Non-pigmented ciliary epithelial cell (primary cell): ENCODE measurements at places on chromosomes 13 and 19.
A peak's percentile ranks its signal among the peaks of the same experiment; 100 is the strongest.

DNA sequence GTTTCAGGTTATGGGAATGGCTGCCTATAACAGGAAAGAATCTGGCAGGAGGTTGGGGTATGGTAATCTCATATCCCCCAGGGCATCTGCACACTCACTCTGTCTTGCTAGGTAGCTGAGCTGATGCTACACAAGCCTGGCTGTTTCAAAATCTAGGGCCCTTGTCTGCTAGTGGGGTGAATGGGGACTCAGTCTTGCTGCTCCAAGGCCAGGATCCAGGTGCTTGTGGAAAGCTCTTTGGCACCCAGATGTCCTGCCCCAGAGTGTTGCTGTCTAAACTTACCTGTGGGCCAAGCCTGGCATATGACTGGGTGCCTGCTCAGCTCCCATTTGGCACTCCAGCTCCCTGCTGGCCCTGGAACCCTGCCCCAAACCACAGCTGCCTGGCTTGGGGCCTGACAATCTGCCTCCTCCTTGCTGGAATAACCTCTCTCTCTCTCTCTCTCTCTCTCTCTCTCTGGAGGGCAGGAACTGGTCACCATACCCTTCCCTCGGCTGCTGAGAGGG lies 158.1 kb upstream of the TSC22D1 start:
- DNase-seq, result no peak

- no peak for DNase-seq
These were observed 6.1 kb downstream of the NXNL1 start for GRCh38 chr19:17454576-17455071.

GRCh38 chr13:52868190-52868589 lies 19.8 kb upstream of the PCDH8 start:
- no peak for DNase-seq

GRCh38 chr13:32838945-32839344 lies 177.3 kb upstream of the KL start:
- DNase-seq, result no peak

DNA sequence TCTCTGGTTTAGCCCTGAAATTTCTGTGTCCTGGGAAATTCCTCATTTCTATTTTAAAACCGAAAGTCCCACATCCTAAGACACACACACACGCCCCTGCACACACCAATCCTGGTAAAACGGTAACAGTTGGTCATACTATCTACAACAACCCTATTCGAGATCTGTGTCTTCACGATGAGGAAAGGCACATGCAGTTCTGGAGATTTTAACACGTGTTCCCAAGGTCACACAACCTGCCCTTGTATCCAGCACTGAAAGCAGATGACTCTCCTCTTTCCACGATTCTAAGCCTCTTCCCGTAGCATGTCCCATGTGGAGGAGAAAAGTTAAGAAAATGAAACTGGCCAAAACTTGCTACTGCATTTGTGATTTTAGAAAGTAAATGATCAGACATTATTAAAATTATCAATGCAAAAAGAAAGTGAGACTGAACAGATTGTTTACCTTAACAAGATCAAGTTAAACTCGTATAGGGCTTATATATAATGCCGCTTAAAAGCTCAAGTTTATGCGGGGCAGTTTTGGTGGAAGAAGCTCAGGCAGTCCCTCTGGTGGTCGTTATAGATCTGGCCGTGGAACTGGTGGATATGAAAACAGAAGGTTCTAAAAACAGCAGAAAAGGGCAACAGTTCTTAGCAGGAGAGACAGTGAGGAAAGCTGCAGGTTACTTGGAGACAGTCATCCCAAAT lies 32.7 kb downstream of the VSTM1 start:
- no peak for DNase-seq

DNA sequence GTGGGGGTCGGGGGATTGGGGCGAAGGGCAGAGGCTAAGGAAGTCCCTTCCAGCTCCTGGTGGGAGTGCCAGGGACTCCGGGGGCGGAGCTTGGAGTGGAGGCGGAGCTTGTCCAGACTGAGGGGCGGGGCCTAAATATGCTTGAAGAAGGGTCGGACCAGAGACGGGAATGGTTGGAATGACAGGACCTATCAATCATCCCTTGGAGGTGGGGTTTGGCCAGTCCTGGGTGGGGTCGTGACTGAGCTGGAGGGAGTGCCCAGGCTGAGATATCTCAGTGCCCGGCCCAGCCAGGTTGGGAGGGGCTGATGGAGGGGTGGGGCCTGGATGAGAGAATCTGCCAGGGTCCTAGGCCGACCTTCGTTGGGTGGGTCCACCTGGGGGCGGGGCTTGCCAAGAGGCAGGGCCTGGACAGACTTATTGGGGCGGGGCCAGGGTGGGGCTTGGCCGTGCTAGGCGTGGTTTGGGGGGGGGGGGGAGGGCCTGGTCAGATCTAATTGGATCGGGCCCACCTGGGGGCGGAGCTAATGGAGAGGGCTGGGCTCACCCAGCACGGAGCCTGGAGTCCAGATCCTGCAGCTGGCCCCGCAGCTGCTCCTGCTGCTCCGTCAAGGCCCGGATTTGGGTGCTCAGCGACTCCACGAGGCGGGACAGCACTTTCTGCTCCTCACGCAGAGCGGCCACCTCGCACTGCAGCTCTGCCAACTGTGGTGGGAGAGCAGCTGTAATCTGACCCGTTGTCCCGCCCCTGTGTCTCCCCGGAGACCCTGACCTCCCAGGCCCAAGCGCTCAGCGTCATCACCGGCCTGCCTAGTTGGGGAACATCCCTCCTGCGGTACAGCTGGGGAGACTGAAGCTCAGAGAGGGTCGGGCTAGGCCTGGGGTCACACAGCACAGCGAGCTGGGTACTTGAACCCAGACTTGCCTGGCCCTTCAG lies 2.6 kb upstream of the WIZ start:
- peak; percentile 27 for DNase-seq

DNA sequence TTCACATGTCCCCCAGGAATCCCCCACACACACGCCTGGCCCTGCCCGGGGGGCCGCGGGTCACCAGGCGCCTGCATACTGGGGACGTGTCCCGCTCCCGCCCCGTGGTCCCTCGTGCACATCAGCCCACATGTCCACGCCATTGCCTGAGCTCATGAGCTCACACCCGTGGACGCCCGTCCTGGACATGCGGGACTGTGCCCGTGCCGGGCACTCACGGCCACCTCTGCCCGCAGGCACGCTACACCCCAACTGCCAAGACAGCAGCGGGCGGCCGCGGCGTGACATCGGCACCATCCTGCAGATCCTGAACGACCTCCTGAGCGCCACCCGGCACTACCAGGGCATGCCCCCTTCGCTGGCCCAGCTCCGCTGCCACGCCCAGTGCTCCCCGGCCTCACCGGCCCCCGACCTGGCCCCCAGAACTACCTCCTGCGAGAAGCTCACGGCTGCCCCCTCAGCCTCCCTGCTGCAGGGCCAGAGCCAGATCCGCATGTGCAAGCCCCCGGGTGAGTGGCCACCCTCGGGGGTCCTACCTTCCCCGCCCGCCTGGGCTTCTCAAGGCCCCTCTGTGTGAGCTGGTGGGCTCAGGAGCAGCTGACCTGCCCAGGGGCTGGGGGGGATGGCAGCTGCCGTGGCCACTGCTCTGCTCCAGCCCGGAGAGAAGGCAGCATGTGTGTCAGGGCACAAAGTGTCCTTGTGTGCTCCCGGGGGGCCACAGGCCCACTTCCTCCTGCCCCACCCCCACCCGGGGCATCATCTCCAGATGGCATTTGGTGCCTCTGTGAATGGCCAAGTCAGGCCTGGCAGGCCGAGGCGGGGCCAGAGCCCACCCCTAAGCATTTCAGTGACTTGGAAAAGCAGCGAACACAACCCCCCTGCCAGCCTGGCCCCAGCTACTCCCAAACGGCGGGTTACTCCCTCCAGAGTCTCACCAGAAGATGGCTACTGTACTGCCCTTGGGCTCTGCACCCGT lies 7.1 kb downstream of the MIDN start:
- DNase-seq, result no peak

DNA sequence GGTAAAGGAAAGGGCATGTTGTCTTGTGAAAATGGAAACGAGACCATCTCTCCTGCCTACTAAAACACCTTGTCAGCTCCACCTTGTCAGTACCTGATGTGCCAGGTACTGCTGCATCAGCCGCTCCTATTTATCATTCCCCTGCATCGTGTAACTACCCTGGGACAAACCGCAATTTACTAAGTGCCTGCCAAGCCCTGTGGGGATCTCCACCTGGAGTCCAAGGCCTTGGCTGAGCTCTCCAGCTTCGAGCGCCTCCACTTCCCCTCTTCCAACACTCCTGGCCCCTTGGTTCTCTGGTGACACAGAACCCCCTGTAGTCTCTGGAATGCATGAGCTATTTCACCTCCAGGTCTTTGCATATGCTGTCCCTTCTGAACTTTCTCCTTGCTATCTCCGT lies 25.9 kb upstream of the CCNP start:
- DNase-seq, result no peak

GRCh38 chr13:72186730-72187422 lies 319.9 kb upstream of the DACH1 start:
- no peak for DNase-seq

DNA sequence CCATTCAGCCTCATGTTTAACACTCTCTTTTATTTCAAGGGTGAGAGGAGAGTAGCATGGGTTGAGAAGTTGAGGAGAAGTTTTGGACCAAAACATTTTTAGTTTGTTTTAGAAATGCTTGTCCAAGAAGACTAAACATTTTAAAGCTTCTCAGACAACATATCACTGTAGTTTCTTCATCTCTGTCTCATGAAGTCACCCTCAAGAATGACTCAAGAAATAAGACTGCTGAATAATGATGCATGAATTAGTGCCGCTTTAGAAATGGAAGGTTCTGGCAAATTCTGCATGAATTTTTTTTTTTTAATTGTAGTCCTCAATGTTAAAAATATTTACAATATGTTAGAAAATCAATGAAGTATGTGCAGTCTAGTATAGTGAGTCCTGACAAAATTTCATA lies 422.7 kb upstream of the ARGLU1 start:
- DNase-seq, result no peak

DNA sequence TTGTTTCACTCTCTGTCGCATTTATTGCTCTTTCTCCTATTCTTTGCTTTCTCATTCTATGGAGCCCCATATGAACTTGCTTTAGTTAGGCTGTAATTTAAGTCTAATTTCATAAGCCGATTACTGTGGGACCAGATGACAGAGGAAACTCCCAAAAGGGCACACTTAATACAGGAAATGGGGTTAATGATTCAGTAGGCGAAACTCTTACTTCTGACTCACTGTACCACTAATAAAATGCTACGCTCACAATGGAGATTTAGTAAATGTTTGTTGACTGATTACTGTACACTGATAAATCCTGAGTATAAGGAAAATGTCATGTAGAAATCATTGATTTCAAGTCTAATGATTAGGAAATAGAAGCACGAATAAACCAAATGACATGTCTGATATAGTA lies 276.4 kb downstream of the KLF5 start:
- peak; percentile 66 for DNase-seq

DNA sequence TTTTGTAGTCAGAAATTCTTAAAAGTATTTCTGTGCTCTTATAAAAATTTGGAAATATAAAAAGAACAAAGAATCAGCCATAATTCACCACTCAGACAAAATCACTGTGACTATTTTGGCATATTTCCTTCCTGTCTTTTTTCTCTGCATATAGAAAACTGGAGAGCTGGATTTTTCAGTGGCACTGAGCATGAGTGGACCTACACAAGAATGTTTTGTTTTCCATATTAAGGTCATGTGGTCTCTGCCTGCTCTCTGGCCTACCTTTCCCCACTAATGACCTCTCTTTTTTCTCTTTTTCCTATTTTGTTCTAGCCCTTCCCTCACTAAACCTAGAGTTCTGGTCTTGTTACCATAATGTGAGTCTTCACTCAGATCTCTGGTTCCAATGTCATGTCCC lies 17.6 kb upstream of the USP12 start:
- no peak for DNase-seq

GRCh38 chr13:99257291-99257690 lies 888 bp downstream of the GPR18 start:
- no peak for DNase-seq

DNA sequence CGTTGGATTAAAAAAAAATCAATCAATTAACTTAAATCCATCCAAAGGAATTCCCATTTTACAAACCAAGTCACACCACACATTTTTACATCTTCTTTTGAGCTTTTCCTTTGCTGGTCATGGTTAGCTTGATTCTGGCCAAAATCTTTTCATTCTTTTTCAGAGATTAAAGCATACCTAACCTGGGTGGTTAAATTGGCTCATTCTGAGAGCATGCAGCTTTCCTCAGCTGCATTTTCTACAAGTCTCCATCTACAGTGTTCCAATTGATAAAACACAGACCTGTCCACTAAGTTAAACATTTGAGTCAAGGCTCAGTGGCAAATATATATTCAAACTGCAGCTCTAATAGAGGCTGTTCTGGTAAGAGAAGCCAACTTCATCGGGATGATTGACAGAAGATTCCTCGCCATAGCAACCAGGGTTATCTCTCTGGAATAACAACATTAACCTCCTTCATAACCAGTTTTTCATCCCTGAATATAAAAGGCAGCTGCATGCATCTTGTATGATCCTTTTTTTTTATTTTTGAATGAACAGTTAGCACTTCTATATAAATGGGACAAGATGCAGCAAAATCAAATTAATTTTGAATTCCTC lies 106.2 kb downstream of the DNAJC15 start:
- no peak for DNase-seq

DNA sequence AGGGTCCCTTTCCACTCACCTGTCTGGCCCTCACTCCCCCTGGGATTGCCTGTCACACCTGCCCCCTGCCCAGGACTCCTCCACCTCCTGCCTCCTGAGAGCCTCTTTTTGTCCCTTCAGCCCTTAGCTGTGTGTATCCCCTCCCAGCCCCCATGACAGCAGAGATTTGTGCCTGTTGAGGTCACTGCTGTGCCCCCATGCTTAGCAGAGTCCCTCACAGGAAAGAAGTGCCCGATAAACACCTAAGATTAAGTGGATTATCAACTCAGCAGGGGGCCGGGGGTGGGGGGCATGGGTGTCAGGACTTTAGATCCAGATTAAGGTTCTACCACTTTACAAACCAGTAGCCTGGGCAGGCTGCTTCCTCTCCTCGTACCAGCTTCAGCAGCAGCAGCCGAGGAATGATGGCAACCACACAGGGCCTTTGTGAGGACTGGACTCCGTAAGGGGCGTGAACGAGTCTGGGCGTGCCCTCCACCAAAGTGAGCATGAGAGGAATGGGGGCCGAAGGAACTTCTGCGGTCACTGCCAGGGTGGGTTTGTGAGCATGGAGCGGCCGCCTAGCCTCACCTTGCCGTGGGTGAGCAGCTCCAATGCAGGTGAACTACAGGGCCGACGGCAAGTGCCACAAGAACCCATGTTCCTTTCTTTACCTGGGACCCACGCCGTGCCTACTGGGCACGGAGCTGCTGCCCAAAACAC lies 36.1 kb downstream of the ZNF787 start:
- no peak for DNase-seq

DNA sequence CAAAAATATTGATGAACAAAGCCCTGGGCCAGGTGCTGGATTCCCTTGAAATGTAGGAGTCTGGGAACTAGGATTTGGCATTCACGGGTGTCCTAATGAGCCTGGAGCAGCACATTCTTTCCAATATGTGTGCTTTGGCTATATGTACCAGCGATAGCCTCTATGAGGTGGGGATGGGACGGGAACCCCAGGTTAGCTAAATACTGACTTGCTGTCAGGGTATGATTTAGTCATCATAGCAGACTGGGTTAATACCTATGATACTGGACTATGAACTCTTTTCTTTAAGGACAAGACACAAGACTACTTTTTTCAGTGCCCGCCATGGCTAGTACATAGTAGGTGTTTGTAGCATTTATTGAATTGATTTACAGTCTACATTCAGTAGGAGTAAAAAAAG lies 152.7 kb downstream of the KCNRG start:
- DNase-seq, result no peak
